ENCODE measurements at places on chromosomes 3 and 15.

- no peak for DNase-seq
These were observed 40.4 kb downstream of the LPP start for GRCh38 chr3:188194332-188194731.

DNA sequence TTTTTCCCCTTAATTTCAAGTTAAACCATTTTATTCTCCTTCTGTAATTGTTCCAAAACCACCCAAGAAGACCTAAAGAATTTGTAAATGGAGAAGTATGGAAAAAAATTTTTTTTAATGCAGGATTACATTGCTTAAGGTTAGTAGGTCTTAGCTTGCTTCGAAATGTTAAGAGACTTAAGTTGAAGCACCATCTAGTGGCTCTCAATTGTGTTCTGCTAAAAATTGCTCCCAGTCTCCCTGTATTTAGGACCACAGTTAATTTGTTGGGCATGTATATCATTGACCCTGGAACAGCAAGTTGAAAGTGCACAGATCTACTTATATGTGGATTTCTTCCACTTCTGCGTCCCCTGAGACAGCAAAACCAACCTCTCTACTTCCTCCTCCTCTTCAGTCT, 32.4 kb downstream of the CD200R1L start:
- DNase-seq, result no peak

DNA sequence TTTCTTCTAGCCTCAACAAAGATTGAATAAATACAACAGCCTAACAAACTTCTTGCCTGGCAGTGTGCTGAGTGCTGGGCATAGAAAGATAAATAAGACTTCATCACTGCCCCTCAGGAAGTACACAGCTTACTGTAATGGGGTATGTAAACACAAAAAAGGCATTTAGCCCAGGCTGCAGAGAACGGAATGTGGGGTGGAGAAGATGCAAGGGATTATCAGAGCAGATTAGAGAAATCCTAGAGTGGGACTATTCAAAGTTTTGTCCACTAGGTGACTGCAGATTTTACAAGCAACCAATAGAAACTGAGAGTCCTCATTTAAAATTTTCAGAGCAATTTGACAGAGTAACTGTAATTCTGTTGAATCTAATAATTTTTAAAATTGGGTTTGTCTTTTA, 35.4 kb upstream of the TSC22D2 start:
- DNase-seq, result no peak

DNA sequence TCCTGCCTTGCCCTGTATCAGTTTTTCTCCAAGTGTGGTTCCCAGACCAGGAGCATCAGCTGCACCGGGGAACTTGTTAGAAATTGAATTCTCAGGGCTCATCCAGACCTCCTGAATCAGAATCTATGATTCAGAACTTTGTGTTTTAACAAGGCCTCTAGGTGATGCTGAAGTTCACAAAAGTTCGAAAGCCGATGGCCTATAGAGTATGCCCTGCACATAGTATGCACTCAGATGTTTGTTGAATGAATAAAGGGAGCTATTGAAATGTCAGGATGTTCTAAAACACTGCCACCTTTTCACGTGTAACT, 664 bp upstream of the LARP6 start:
- no peak for DNase-seq

DNA sequence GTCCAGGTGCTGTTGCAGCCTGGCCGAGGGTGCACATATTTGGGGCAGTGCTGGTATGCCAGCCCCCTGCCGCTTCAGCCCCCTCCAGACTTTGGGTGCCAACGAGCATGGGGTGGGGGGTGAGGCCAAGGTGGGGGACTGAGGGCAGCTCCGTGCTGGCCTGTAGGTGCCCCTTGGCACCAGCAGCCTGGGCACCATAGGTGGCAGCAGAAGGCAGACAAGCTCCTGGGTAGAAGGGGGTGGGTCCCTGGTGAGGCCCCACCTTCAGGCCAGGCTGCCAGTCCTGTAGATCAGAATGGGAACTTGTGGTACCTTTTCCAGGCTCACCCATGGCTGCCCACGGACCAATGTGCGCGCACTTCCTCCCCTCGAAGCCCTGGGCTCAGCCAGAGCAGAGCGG, 16.1 kb upstream of the PLA2G4E start:
- DNase-seq, result no peak

DNA sequence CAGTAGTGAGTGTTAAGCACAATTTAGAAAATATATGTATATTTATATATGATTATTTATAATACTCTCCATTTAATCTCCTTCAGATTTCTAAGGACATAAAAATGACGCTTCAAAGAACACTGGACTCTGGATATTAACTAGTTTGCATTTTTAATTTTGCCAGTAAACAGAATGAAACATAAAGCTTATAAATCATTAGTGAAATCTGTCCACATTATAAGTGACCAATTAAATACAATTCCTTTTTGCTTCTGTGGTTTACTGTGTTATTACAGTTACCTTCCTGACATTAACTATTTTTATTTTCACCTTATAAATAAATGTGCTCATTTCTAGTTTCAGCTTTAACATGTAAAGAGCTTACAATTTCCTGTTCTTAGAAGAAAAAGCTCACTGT, 1081.1 kb upstream of the EPHA6 start:
- DNase-seq, result no peak

DNA sequence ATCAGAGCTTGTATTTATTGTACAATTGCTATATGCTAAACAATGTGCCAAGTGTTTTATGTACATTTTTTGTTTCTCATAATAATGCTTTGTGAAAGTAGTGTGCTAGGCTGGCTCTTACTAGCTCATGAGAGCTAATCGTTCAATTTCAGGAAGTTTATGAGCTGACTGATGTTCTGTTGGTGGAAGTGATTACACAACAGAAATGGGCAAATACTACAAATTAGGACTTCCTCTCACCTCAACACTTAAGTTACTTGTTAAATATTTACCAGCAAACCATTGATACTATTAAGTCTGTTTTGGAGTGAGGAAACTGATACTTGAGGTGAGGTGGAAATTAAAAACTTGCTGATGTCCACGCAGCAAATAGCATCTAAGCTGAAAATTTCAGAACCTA, 32.3 kb downstream of the SLC9C1 start:
- no peak for DNase-seq

DNA sequence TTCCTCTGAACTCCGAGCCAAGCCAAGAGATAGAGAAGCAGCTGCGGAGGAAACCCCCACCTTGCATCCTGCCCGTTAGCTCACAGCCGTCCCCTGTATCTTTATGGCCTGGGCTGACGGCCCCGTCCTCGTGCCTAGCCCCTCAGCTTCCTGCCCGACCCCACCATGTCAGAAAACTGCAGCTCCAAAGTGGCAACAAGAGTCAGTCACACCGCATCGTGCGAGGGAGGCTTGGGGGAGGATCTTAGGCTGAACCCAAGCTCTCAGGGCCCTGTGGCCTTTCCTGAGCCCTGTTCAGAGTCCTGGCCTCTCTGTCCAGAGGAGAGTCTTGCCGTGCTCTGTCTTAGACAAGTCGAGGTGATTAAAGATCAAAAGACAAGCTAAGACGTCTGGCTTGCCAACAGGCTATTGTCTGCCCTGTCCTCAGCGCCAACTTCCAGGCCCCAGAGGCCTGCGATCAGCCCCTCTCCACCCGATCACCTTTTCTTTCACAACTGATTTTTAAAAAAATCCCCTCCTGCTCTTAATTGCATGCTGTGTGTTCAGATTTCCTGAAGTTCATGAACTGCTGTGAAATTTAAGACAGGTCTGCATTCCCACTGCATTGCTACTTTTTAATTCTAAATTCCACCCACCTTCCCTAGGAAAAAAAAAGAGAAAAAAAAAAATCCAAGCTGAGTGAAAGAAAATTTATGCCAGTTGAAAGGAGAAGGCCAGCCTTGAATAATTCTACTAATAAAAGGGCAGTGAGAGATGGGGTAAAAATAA, 89.7 kb upstream of the WNT5A start:
- no peak for DNase-seq

GRCh38 chr3:42714171-42714852, 11.7 kb upstream of the HHATL start:
- DNase-seq, result no peak

- DNase-seq, result no peak
These were observed 18.7 kb downstream of the TMEM43 start for GRCh38 chr3:14143271-14144225.

DNA sequence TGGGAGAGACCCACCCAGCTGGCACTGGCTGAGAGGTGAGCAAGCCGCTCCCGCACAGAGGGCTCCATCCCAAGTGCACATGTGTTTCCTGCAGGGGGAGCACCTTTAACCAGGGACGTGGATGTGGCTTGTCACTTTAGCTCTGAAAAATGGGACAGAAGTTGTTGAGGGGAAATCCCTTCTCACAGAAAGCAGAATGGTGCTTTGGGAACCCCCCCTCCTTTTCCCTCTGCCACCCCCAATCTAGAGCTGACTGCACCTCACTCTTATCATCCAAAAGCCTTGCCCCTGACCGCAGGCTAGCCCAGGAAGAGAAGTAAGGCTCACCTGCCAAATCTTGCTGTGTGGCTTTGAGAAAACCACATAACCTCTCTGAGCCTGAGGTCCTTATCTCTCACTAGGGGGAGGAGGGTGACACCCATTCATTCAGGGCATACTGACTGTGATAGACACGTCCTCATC, 77.9 kb downstream of the RPN1 start:
- DNase-seq, result no peak

- DNase-seq, result no peak
These were observed 46.8 kb downstream of the CMTM6 start for GRCh38 chr3:32455609-32456428.

GRCh38 chr3:137360531-137361201, 402.9 kb downstream of the IL20RB start:
- no peak for DNase-seq

GRCh38 chr3:100136921-100137320, 22.6 kb upstream of the FILIP1L start:
- no peak for DNase-seq

- DNase-seq, result no peak
These were observed 6.3 kb upstream of the LRRC58 start for GRCh38 chr3:120355486-120355885.

GRCh38 chr3:65950340-65951326, 88.1 kb downstream of the MAGI1 start:
- no peak for DNase-seq

DNA sequence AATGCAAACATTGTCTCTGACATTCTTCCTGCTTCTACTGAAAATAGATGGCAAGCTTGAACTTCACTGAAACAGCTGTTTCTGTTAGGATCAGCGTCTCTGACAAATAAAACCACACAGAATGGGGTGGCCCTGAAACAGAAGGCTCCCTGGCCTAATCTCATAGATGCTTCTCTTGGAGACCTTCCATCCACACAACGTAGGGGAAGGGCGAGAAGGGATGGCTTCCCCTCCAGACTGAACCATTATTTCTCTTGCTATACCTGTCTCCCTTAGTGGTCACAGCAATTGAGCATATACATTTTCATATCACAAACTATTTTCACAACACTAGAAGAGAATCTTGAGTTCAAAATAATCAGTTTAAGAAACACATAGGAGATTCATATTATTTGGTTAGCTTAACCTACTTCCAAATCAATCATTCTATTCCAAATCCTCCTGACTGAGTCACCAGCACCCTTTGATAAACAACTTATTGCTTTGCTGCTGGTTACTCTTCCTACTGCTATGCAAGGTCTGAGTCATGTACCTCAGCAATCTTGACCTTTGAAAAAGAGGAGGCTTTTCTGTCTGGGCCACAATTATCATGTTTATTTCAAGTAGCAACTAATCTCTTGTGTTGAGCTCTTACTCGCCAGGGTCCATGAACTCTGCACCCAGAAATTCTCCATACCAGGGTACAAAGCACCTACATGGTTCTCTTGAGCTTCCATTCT, 45.5 kb downstream of the CBLB start:
- no peak for DNase-seq

GRCh38 chr15:71278989-71279756, 163.9 kb downstream of the THSD4 start:
- DNase-seq, result no peak

DNA sequence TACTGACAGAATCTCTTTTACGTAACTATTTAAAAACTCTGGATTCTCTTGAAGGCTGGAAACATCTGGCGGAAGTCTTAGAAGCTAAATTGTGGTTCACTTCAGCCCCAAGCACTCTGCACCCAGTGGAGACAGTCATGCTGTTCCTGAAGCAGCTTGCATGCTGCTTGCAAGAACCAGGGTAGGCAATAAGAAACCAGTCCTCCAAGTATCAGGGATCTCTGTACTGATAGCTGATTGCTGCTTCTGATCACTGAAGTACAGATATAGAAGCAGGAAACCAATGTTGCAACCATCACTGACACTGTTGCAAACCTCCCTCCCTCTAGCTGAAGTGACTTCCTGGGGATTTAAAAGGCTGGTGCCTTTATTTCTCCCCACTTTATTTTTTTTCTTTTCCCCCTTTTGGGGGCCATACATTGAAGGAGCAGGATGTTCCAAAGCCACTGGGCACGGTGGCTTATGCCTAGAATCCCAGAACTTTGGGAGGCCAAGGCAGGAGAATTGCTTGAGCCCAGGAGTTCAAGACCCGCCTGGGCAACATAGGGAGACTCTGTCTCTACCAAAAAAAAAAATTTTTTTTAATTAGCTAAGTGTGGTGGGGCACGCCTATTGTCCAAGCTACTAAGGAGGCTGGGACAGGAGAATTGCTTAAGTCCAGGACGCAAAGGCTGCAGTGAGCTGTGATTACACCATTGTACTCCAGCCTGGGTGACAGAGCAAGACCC, 15.3 kb downstream of the SPCS1 start:
- DNase-seq, result no peak

DNA sequence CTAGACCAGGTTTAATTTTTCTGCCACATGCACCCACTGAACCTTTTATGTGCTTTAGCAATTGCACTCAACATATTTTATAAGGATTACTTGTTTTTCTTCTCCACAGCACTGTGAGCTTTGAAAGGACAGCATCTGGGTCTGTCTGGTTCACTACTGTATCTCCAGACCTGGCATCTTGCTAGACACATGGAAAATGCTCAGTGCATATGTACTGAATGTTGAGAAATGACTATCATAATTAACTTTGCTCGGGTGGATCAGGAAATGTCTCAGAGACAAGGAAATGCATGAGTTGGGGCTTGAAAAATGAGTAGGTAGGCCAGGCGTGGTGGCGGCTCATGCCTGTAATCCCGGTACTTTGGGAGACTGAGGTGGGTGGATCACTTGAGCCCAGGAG, 40.2 kb downstream of the DOCK3 start:
- DNase-seq, result no peak

- DNase-seq, result no peak
These were observed 73.5 kb upstream of the SPATA16 start for GRCh38 chr3:173214576-173214975.

DNA sequence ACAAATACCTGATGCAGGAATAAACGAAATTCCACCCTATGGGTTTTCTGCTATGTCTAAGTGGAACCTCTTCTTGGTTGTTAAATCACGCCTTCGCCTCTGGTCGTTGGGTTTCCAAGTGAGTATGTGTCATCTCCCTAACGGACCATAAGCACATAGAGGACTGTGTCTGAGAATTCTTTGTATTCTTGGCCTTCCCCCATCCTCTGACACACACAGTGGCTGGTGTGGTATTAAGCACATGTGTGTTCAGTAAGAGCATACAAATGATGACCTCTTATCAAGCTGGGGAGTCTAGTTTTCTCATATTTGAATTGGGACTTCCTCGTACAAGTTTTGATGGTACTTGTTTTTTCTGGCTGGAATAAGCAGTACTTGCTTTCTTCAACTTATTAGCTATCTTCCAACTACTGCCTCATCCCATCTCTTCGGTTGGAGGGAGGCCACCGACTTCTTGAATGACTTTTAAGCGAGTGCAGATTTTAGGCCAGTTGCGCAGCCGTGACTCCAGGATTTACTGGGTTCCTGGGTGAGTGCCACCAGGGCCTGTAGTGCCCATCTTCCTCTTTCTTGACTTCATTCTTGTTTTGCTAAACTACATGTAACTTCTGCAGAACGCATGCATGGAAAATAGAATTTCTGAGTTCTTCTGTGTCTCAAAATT, 240.2 kb downstream of the ADAMTS17 start:
- no peak for DNase-seq

- DNase-seq, result no peak
These were observed 22.6 kb downstream of the TBL1XR1 start for GRCh38 chr3:177174607-177175170.

Measured in posterior cingulate gyrus (tissue), 11 donors.